Stimulated activated CD4-positive, alpha-beta T cell treated with anti-CD3 and anti-CD28 coated beads, Interleukin-4, amount 100 ng/mL, for 4 hours (primary cell): ENCODE measurements at places on chromosomes 7 and 10.

- DNase-seq, result no peak
Observed at GRCh38 chr7:17989546-17989945, 38.1 kb downstream of the PRPS1L1 start.

- no peak for DNase-seq
Observed at GRCh38 chr10:100748231-100749058, 3.1 kb downstream of the PAX2 start.

DNA sequence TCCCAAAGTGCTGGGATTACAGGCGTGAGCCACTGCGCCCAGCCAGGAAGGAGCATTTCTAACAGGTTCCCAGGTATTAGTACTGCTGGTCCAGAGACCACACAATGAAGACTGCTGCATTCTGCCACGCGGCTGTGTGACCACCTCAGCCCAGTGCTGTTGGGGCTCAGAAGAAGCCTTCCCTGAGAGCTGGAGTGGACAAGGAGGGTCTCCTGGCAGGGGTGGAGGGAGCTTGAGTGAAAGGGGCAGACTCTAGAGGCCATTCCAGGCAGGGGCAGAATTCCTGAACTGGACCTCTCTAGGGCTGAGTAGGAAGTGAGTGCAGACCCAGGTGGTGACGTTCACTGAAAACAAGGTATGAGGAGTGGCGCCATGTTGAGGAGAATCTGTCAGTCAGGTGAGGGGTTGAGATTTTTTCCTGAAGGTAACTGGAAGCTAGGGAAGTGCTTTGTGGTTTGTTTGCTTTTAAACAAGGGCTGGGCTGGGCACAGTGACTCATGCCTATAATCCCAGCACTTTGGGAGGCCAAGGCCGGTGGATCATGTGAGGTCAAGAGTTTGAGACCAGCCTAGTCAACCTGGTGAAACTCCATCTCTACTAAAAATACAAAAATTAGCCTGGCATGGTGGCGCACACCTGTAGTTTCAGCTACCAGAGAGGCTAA lies 67.6 kb downstream of the TACC2 start:
- DNase-seq, result no peak

DNA sequence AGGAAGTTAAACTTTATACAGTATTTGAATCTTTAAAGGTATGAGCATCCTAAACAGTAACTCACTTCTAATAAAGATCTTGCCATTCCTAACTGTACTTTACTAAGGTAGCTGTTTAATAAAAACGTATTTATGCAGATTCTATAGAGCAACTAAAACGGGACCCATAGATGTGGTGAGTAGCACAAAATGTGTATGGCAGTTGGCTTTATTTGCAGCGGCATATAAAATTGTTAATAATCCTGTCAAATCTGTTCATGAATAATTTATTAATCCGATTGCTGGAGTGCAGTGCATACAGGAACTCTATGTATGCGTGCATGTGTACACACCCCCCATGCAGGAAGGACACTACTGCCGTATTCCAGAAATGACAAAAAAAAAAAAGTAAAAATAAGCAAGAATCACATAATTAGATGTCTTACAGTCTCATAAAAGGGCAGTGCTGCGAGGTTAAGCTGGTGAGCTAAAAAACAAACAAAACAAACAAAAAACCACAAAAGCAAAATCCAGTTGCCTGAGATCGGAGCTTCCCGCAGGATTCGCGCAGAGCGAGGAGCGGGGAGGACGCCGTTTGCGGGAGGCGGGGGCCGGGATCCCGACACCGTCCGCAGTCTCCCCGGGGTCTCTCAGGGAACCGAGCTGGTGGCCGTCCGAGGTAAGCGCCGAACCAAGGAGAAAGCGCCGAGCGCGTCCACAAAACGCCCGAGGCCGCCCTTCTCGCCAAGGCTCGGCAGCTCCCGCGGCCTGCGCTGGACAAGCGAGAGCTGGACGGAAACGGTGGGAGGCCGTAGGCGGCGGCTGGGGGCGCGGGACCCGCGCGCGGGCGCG lies 518 bp upstream of the COMMD3 start:
- no peak for DNase-seq

- DNase-seq, result no peak
Observed at GRCh38 chr7:127137146-127137545, 115.6 kb downstream of the GRM8 start.

DNA sequence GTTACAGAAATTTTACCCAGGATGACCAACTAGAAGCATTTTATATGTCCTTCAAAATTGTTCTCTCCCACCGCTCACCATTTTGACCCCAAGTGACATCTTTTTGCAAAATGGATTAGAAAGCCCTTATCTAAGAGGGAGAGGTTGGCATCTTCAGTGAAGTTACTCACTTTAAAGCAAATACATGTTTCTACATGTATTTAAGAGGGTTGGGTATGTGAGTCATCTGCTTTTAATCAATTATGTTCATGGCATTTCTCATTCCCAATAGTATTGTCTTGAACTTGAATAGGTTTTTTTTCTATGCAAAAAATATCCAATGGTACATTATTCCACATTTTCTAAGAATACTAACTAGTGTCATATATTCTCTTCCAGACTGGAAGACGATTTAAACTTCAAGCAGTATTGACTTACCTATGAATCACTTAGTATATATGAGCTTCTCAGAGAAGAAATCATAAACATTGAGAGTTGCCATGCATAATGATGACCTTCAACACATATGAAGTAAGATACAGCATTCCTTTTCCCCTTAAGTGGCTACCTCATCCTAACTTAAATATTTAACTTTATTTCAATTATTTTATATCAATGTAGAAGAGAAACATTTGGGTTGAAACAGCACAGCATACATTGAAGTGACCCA lies 132.8 kb downstream of the POLR1F start:
- DNase-seq, result no peak

GRCh38 chr7:137771679-137772078 lies 75.1 kb downstream of the DGKI start:
- DNase-seq, result no peak

DNA sequence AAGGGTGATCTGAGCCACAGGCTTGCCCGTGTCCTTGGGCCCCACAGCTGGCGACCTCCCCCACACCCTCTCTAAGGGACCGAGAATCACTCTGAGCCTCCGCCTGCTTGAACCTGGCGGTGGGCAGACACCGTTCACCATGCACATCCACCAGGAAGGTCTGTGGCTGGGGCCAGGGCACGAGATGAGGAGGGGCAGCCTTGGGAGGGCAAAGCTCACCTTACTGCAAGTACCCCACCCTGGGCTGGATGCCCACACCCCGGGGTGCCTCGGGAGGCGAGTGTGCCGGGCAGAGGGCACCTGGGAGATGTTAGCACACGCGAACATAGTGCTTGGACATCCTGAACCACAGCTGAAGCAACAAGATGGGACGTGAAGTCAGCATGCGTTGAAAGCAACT lies 211.9 kb downstream of the ELFN1 start:
- no peak for DNase-seq

DNA sequence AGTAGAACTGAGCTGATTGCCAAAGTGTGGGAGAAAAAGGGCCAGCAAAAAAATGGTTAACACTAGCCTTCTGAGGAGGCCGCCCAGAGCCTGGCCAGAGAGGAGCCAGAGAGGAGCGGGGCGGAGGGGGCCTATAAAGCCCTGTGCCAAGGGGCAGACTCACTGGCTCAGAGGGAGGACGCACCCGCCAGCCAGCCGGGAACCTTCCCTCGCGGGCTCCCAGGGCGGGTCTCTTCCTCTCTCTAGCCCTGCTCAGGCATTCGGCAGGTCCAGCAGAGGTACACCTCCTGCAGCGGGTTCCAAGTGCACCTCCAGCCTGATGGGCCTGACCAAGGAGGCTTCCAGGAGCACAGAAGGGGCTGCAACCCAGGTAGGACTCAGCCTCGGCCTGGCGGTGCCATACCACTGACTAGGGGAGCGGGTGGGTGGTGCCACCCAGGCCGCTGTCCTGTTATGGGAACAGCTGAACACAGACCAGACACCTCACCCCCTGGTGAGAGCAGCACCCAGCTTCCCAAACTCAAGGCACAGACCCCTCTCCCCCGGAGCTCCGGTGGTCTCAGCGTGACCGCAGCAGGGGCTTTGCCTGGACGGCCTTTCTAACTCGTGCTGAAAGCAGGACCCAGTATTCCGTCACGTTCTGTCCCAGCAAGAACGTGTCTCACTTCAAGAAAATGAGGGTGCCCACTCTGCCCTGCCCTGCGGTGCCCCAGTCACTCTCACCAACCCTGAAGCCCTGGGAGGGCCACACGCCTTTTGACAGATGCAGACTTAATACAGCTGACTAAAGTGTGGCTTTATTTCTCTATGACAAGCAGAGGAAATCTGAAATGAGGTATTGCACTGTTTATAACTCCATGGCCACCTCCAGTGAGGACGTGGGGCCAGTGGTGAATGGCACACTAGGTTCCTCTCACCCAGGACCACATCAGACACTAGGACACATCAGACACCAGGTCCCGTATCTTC lies at the start of gene GPER1:
Gene GPER1 (plus strand): TSS at position 162 of the 969 bp plus-strand sequence. CDS start 3,616 bp downstream, outside the sequence.
- DNase-seq, result no peak

DNA sequence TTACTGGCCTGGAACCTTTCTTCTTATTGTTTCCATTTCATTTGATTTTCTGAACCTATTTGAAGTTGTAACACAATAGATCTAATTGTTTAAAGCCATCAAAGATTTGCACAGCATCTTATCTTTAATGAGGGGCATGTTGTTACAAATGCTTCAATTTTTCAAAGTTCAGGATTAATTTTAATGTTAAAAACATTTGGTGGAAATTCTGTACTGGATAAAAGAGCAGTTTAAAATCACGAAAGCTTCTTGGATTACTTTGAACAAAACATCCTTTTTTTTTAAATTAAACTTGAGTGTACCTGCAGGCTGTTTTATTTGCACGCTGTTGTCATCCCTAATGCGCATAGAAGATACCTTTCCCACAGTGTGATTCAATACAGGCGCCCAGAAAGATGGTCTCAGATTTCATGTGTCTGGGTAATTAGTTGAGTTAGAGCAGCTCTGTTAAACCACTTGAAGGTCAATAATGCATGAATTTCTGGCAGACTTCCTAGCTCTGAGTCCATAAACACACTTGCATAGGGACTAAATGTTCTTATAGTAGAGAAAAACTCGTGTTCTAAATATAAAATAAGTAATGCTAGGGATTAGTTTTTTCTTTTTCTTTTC lies 29.3 kb upstream of the DDX50 start:
- DNase-seq, result no peak

GRCh38 chr7:97499204-97499603 lies 232.7 kb upstream of the TAC1 start:
- no peak for DNase-seq

DNA sequence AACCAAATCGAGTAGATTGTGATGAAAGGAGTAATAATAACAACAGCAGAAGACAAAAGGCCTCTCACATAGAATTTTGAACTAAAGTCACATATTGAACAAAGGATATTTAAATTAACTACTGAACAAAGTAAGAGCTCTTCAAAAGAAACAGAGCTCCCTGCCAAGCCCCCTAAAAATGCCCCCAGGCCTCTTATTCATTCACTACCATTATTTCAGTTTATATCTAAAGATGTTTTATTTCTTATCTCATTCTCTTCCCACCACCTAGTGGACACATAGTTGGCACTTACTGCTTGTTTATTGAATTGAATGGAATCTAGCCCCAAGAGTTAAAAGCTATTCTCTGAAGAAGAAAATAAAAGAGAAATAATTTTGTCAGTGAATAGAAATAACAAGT lies 37.4 kb downstream of the VCL start:
- no peak for DNase-seq

DNA sequence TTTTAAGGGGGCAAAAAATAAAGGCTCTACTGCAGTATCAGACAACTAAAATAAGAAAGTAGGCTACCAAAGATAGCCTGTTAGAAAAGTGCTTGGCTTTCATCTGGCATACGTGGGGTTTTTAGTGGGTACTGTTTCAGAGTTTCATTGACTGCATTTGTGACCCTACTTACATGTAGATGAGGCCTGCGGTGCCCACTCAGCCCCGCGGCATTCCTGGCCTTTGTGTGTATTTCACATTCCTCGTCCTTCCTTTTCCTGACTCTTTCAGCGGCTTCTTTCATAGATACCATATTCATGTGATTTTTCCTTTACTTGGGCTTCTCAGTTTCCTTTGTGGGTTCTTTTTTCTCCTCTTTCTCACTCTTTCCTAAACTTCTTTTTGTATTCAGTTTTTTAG lies 50.7 kb downstream of the UBE3C start:
- no peak for DNase-seq

DNA sequence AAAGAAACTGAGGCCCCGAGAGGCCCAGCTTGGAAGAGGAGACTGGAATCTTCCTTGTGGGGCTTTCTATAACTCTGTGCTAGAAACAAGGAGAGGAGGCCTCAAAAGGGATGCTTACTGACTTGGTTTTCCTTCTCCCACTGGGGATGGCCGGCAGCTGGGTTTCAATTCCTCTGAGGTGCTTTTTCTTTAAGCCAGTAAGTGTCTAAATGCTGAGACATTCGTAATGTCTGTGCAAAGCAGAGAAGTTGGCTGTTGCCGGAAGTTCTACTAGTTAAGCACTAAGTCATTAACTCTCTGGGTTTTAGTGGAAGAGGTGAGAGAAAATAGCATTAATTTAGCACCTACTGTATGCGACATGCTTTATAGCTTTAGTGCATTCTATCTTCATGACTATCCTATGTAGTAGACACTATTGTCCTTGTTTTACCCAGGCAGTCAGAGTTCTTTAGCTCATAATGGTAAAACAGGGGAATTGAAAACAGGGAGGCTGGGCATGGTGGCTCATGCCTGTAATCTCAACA lies 135.2 kb downstream of the RGS10 start:
- DNase-seq, result no peak

DNA sequence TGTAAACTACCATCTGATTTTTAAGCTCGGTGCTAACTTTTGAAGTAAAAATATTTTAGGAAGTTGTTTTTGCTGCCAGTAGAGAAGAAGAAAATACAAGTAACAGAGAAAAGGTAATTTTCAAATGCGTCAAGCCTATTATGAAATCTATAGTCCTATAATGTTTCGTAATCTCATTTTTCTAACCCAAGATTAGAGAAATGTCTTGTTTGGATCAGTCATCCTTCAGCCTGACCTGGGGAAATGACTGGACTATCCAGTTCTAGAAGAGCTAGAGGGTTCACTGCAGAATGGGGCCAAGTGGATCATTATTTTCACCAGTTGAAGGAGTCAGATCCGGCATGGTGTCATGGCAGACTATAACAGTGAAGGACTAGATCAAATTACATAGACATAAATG lies 62.7 kb upstream of the FGL2 start:
- DNase-seq, result no peak

DNA sequence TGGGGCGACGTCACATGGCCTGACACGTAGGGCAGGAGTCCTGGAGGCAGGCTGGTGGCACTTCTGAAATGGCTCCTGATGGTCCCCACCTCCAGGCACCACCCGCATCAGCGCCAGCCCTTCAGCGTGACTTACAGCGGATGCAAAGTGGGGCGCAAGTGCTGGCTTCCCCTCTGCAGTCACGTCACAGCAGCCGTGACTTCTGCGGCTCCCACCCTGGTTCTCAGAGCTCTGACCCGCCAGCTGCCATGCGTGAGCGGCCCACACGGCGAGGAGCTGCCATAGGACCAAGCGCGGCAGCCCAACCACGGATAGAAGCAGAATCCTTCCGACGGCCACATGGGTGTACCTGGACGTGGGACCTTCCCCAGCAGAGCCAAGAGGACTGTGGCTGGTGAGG lies 159.0 kb downstream of the ELFN1 start:
- no peak for DNase-seq

DNA sequence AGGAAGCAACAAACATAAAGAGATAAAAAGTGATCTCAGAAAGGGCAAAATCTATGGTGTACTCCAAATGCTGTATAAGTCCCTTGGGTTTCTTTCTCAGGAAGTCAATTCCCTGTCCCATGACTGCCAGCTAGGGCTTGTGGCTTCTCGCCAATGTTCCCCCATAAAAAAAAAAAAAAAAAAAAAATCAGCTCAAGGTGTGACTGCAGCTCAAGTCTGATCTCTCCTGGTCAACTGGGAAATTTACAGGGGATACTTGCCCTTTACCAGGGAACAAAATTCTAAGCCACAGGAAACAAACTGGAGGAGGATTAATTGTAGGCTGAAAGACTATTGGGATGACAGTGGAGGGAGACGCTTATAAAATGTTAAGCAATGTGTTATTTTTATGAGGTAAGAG lies 76.0 kb downstream of the PCGF5 start:
- DNase-seq, result no peak
